ENCODE measurements at places on chromosomes 13 and 19.

DNA sequence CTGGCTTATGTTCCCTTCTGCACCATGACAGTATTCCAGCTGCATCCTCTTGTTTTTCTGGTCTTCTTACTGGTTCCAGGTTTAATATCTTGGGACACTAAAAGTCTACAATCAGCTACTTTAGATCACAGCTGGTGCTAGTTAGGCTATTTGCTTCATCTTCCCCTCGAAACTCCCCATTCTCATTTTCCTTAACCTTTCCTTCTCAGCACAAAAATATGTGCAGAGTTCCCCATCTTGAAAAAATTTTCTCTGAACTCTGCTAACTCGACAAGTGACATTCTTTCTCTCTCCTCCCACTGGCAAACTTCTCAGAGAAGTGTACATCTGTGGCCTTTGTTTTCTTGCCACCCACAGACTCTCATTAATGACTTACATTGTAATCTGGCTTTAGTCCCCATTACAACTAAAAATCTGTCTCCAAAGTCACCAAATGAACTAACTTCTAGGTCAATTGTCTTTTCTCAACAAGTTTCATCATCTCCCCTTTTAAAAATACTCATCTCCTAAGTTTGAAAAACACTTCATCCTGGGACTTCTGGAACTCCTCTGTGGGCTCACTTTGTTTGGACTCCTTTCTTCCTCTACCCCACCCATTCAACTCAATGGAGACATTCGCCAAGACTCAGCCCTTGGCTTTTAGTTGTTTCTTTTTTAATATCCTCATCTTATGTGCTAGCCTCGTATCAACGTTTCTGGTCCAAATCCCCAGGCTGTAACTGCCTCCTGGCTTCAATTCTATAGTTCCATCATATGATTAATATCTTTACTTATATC is 7.1 kb upstream of the KL start:
- DNase-seq = no peak

DNA sequence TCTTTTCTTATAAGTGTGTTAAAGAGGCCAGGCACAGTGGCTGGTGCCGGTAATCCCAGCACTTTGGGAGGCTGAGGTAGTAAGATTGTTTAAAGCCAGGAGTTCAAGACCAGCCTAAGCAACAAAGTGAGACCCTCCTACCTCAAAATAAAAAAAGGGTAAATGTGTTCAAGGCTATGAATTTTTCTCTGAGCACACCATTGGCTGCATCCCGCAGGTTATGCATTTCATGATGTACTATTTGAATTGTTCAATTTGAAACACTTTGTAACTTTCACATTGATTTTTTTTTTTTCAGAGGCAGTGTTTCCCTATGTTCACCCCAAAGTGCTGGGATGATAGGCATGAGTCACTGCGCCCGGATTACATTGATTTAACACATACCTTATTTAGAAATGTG is 138.1 kb downstream of the PTPRS start:
- peak; percentile 13 for DNase-seq

GRCh38 chr19:51470966-51471365 is 7.4 kb upstream of the CEACAM18 start:
- no peak for DNase-seq

DNA sequence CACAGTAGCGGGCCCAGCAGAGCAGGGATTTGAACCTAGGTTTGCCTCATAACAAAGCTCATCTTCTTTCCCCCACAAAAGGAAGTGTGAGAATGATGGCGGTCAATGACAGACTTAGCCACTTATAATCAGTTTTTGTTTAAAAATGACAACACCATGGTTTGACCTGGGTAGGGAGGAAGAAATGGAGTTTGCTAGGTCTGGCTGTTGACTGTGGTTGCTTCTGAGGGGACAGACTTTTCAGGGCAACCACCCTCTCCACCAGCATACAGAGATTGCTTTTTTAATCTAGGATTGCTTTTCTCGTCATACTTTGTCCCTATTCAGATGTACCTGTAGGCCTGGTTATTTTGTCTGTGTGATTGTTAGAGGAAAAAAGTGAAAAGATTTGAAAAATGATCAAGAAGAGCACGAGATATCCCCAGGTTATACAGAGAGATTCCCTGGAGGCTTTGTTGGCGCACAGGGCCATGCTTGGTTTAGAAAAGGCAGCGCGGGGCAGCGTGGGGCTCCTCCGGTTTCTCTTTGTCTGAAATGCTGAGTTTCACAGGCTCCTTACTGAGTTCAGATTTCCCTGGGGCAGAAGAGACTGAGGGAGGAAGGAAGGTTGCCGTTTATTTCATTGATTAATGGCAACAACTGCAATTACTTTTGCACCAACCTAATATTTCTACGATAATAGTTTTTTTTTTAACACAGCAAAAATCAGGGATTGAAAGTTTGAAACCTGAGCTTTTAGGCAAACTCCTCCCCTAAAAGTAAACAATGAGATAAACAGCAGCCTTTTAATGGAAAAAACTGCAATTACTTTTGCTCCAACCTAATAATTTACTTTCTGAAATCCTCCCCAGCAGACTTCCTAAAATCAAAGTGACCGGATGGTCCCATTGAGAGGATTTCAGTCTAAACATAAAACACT is 97.0 kb upstream of the RNF113B start:
- no peak for DNase-seq

DNA sequence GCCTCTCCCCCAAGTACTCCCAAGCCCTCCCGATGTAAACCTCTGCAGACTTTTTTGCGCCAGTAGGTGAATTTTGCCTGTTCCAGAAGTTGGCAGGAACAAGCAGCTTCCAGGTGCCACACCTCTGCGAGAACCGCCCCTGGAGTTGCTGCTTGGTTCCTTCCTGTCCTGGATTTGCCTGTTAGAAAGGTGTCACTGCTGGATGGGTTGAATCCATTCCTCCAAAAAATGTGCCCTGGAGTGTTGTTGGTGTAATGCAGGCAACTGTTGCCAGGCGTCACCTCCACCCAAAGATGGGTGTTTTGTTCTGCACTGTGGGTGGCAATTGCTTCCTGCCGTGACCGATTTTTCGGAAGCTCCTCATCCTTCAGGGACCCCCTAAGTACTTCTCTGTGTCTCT is 5.7 kb downstream of the PGPEP1 start:
- no peak for DNase-seq

GRCh38 chr13:94431987-94432386 is 47.5 kb downstream of the DCT start:
- DNase-seq = no peak

DNA sequence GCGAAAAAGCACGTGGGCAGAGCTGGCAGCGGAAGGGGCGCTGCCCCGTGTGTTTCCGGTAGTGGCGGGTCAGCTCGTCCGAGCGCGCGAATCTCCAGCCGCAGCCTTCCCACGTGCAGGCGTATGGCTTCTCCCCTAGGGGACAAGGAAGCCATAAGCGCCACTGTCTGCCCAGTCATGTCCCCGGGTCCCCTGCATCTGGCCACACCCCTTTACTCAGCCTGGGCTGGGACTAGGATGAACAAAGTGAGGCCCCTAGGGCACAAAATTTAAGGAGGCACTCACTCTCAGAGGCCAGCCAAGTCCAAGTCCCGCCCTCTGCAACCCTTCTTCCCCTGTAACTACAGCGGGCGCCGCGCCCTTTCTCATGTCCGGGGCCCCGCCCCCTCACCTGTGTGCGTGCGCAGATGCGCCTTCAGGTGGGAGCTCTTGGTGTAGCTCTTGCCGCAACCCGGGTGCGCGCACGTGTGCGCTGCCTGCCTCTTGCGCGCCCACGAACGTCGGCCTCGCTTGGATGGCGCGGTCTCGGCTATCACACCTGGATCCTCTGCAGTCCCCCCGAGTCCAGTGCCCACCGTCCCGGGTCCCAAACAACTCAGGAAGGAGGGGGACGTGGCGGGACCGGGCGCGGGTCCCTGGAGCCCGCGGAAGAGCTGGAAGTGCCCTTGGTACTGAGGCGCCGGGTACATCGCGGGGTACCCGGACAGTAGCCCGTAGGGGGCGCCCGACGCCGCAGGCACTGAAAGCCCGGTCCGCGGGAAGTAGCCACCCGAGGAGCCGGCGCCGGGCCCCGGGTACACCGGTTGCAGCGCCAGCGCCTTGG is 1.9 kb downstream of the KLF1 start:
- peak; percentile 74 for DNase-seq

Measured in foreskin fibroblast (primary cell).